Activated T-cell treated with anti-CD3 and anti-CD28 coated beads, Interleukin-2, amount 50 U/mL, for 72 hours (primary cell): ENCODE measurements at places on chromosomes 3 and 15. TPM values are rescaled to one million over a fixed set of nuclear protein-coding genes. Genes with fewer than 3 reads are reported as not detected.

GRCh38 chr3:191336833-191337232, 6.5 kb upstream of the UTS2B start:
- no peak for DNase-seq

Gene NR2E3
- not detected for total RNA-seq

Gene EFCC1
- total RNA-seq, result 0.26 TPM

DNA sequence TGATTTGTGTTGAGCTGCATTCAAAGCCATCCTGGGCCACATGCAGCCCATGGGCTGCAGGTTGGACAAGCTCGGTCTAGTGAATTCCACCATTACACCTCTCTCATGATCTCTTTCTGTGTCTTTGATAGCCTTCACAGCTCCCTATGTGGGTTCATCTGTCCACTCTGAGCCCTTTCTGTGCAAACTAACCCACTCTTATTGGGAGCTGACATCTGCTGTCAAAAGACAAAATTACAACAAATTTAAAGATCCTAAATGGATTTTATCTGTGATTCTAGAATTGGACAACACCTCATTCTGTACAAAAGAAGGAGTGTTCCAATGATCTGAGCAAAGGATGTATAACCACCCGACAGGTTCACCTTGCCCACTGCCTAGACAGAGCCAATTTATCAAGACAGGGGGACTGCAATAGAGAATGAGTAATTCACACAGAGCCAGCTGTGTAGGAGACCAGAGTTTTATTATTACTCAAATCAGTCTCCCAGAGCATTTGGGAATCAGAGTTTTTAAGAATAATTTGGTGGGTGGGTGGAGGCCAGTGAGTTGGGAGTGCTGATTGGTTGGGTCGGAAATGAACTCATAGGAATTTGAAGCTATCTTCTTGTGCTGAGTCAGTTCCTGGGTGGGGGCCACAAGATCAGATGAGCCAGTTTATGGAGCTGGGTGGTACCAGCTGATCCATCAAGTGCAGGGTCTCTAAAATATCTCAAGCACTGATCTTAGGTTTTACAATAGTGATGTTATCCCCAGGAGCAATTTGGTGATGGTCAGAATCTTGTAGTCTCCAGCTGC, 2.6 kb upstream of the XYLB start:
- DNase-seq, result no peak

DNA sequence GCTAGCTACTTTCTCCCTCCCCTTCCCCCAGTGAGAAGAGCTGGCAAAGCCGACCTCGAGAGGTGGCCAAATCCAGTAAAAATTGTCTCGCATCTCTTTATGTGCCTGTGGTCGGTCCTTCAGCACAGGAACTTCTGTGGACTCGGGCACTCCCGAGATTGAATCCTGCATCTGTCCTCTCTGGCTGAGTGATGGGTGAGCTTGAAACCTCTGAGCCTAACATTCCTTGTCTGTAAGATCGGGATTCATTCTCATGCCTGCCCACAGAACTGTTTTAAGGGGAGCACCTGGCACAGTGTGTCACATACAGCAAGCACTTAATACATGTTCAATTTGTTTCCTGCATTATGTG, 11.3 kb downstream of the CX3CR1 start:
- no peak for DNase-seq

Gene PIF1
- total RNA-seq, result 39.7 TPM

- DNase-seq, result no peak
Observed at GRCh38 chr3:172751175-172751704, 714 bp downstream of the ECT2 start.

DNA sequence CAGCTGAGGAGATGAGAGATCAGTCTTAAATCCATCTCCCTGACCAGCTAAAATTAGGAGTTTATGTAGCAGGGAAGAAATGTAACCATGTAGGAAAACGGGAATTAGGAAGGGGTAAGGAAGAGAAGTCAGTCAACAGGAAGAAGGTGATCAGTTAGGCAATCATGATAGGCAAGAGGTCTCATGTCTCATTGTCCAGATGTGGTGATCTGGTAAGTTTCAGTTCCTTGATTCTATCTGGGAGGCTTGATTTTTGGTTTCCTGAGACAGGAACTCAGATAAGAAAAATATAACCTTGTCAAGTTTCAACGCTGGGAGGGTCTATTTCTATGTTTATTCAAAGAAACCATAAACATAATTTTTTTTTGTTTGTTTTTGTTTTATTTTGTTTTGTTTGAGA, 40.3 kb upstream of the TBC1D5 start:
- DNase-seq, result no peak

- DNase-seq, result no peak
Observed at GRCh38 chr3:152199102-152199840, 69.5 kb upstream of the MBNL1 start.

DNA sequence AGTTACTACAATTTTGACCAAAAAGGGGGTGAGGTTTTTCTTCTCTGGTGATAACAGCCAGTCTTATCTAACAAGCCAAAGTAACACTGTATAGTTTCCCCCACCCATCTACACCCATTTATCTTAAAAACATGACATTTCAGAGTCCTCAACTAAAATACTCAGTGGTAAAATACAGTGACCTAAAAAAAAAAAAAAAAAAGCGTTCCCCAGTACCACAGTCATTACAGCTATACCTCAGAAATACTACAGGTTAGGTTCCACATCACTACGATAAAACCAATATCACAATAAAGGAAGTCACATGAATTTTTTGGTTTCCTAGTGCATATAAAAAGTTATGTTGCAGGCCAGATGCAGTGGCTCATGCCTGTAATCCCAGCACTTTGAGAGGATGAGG, 13.8 kb downstream of the DENND4A start:
- no peak for DNase-seq

Gene RPL22L1
- total RNA-seq, result 246 TPM

DNA sequence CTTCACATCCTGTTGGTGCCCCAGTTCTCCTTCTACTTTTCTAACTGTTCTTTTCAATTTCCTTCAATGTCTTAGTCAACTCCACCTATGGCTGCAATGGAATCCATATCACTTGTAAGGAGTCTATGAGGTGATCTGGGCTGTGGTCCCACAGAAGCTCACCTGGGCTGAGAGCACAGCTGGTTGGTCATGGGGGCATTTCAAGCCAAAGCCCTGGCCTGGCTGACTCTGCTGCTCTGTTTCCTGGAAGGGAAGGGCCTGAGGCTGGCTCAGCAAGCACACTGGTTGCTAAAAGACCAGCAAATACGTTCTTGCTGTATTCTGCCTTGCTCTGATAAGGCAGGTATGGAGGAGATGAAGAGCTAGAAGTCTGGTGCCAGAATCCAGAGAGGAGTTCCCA, 29.0 kb downstream of the AMOTL2 start:
- no peak for DNase-seq

- no peak for DNase-seq
Observed at GRCh38 chr15:84968301-84968700, 13.4 kb upstream of the PDE8A start.

DNA sequence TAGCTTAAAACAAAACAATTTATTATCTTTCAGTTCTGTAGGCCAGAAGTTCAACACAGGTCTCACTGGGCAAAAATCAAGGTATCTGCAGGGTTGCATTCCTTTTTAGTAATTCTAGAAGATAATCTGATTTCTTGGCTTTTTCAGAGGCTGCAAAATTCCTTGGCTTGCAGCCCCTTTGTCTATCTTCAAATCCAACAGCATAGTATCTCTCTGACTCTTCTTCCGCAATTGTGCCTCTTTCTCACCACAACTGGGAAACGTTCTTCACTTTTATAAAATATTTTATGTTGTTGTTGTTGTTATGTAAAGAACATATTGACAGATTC, 218.7 kb downstream of the STXBP5L start:
- no peak for DNase-seq

- no peak for DNase-seq
Observed at GRCh38 chr3:56761023-56761422, 40.7 kb downstream of the ARHGEF3 start.

DNA sequence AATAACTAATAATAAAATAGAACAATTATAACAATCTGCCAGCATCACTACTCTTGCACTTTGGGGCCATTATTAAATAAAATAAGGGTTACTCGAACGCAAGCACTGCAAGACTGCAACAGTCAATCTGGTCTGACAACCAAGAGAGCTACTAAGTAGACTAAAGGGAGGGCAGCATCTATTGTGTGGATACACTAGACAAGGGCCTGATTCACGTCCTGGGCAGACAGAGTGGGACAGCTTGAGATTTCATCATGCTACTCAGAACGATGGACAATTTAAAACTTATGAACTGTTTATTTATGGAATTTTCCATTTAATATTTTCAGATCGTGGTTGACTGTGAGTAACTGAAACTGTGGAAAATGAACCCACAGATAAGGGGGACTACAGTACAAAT, 39.5 kb downstream of the TNIK start:
- no peak for DNase-seq

DNA sequence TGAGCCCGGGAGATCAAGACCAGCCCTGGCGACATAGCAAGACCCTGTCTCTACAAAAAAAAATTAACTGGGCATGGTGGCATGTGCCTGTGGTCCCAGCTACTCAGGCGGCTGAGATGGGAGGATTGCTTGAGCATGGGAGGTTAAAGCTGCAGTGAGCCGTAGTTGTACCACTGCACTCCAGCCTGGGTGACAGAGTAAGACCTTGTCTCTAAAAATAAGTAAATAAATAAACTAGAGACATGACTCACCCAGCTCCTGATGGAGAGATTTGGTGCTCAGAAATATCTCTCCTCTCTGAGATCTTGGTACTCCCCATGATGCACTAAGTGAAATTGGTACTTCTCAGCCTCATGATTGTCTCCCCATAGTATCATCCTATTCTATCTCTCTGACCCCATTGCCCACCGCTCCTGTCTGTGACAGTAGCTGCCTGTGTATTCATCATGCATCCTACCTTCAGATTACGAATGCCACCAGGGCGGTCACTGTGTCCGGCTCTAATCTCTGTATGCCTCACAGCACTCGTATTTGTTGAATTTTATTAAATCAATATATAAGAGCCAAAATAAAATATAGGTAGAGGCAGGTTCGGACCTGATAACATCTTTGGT, 50.9 kb downstream of the ABHD2 start:
- no peak for DNase-seq

Gene GREM1
- total RNA-seq, result 0.25 TPM

Gene TRIM71
- total RNA-seq, result 0.02 TPM

DNA sequence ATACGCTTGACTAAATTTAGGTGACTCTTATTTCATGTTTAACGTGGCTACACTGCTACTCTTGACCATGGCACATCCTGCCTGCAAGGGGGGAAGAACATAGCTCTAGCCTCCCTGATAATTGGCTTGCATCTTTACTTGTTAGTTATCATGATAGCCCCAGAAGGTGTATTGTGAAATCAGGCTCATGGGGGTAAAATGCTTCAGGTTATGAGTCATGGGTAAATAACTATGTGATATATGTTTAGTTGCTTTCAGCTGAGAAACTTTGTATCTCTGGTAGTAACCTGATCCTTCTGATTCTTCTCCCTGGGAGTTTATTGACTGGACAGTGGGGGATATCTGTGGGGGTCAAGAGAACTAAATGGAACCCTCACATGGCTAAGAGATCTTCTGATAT, 660.8 kb upstream of the UBE2E2 start:
- DNase-seq, result no peak

DNA sequence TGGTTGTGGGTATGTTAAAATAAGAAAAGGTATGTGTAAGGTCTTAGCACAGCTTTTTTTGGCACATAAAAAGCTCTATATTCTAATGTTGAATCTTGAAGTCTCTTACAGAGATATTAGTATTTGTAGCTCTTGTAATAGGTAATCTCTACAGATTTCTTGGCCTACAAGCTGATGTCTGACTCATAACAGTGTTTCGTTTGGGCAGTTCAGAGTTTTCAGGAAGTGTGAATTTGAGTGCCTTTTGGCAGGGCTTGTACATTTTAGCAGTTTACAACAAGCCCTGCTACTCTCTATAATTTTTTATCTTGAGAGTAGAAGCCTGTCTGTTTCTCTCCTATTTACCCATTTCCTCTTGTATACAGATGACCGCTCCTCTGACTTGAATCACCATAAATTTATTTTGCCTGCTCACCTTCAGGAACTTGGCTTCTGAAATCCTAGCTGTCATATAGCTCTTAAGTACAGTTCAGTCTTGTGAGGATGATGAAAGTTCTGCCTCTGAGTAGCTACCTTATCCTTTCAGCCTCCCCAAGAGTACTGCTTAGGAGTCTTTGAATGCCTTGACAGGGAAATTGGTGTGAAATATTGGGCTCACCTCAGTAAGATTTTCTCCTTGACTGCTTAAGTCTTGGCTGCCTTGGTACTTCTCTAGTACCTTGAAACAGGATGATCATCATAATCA, 419.9 kb upstream of the RARB start:
- DNase-seq, result no peak

GRCh38 chr3:194632809-194633348, 340 bp downstream of the TMEM44 start:
- no peak for DNase-seq

GRCh38 chr3:64399205-64399800, 174.0 kb upstream of the PRICKLE2 start:
- DNase-seq, result peak; percentile 16
